ENCODE measurements at places on chromosomes 7 and 10. TPM values are rescaled to one million over a fixed set of nuclear protein-coding genes. Genes with fewer than 3 reads are reported as not detected.

The HGF gene
- total RNA-seq = 35.7 TPM

The EBF3 gene
- 4.6 TPM for total RNA-seq

The PILRA gene
- 5.0 TPM for total RNA-seq

The GNG11 gene
- total RNA-seq = 12.2 TPM

The KCP gene
- total RNA-seq = 0.81 TPM

The TMEM26 gene
- total RNA-seq = 1.2 TPM

The GPR37 gene
- 2.8 TPM for total RNA-seq

The DOCK4 gene
- 71.5 TPM for total RNA-seq

The RBP3 gene
- not detected for total RNA-seq

The CALD1 gene
- 1,038 TPM for total RNA-seq

The MDFIC gene
- total RNA-seq = 29.3 TPM

The POP7 gene
- 21.0 TPM for total RNA-seq

The CHN2 gene
- total RNA-seq = 44.7 TPM

Measured in thoracic aorta (tissue), 2 donors.